ENCODE measurements at places on chromosomes 1 and 21. TPM values are rescaled to one million over a fixed set of nuclear protein-coding genes. Genes with fewer than 3 reads are reported as not detected.

Gene RAB3B
- total RNA-seq: 0.11 TPM

Gene RSPO1
- not detected for total RNA-seq

Gene FAM177B
- total RNA-seq: not detected

Gene LCE1E
- not detected for total RNA-seq

Gene ZNF593OS
- not detected for total RNA-seq

Gene TBX19
- 0.68 TPM for total RNA-seq

Gene FMO2
- total RNA-seq: 6.8 TPM

Gene MOB3C
- total RNA-seq: 6.1 TPM

Gene LCE1D
- not detected for total RNA-seq

Gene LCE1F
- total RNA-seq: not detected

Gene CYP4B1
- total RNA-seq: not detected

Gene UBE2U
- not detected for total RNA-seq

Gene APOBEC4
- not detected for total RNA-seq

Gene TRIM58
- 5.5 TPM for total RNA-seq

Gene ECM1
- total RNA-seq: 19.6 TPM

Gene UTS2
- not detected for total RNA-seq
